NCI-H524 (cell line): ENCODE measurements at places on chromosomes 1 and 21.

GRCh38 chr1:159763686-159764085 lies 17.1 kb upstream of the DUSP23 start:
- DNase-seq = no peak

DNA sequence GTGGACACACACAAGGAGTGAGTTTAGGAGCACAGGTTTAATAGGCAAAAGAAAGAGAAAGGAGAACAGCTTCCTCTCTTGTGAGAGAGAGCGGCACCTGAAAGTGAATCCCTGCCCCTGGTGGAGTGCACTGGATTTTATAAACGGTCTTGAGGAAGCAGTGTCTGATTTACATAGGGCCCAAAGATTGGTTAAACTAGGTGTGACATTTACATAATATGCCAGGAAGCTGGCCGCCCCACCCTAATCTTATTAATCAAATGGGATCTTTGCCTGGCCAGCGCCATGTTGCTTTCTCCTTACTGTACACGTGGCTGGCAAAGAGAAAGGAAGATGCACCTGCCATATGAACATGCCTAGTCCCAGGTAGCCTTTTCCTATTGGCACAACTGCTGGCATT lies 38.7 kb downstream of the CFH start:
- DNase-seq = no peak

DNA sequence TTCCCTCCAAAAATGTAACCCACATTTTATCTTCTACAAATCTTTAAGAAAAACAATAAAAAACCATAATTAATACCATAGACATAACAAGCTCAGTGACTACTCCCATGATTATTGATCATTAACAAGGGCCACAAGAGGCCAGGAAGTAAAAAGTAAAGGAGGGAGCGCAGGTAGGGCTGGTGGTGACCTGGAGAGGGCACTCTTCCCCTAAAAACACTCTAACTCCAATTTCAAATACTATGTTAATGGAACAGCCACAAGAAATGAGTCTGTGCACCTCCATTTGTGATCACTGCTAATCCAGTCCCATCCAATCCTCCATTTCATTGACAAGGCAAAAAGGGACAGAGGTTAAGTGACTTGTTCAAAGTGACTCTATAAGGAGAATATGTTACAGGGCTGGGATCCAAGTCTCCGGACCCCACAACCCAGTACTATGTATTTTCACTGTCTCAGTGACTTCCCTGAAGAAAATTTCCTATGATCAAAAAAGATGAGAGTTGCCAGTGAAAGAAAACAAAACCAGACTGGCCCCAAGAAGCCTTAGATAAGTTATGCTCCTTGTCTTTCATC lies 41.2 kb upstream of the CFAP298 start:
- DNase-seq = peak; percentile 55

GRCh38 chr1:22600071-22600816 lies 36.2 kb upstream of the C1QA start:
- DNase-seq = no peak

DNA sequence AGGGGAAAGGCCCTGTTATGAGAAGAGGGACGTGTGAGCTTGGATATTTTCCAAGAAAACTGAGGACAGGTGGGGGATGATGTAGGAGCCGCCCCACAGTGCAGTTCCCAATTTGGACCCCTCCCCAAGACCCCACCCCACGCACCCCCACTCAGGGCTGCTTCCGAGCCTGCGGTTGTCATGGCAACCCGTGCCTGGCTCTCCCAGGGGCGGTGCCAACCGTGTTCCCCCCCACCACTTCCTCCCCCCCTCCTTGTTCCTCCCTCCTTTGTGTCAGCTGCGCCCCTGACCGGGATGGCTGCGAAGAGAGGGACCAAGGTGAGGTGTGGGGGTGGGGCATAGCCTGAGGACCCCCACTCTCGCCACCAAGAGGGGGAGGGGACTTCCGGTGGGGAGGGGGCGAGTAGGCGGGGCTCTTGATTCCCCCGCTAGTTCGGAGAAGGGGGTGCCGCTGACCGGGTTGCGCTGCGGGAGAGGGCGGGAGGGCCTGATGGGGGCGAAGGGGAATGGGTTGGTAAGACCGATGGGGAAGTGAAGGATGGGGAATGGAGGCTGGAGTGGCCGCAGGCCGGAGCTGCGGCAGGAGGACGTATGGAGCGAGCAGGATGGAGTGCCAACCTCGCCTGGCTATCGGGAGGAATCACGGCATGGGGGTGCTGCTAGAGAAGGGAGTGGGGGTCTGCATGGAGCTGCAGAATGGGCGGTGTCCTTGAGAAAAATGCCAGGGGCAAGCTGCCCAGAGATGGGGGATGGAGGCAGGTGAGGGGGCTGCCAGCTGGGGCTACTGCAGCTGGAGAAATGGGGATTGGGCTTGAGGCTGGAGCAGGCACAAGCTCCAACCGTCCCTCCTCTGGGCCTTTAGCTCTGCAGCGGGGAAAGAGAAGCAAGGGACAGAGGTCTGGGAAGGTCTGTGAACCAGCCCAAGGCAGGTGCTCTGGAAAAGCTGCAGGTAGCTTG lies 953 bp downstream of the TRIM46 start:
- DNase-seq = no peak

DNA sequence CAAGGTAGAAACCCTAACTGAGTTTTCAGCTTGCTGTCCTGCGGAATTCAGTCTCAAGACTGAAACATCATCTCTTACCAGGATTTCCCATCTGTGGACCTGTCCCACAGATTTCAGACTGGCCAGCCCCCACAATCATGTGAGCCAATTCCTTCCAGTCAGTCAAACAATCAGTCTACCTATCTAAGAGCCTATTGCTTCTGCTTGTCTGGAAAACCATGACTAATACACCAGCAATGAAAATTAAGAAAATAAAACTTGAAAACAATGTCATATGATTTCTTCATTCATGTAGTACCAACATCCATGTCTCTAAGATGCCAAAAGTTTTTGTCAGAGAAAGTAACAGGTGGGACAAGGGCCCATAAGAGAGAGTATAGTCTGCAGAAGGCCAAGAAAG lies 57.6 kb upstream of the CRB1 start:
- no peak for DNase-seq

- DNase-seq = no peak
These were observed 22.2 kb upstream of the KPRP start for GRCh38 chr1:152735648-152736047.

- no peak for DNase-seq
These were observed 24.5 kb downstream of the AHCYL1 start for GRCh38 chr1:110008971-110009565.
